Activated CD4-positive, alpha-beta T cell treated with anti-CD3 and anti-CD28 coated beads, Interleukin-2, Interleukin-6, amounts not matched to agents 100 ng/mL and 50 ng/mL, durations not matched to agents 16 hours and 8 hours (primary cell): ENCODE measurements at places on chromosomes 7 and 10.
A peak's percentile ranks its signal among the peaks of the same experiment; 100 is the strongest.

DNA sequence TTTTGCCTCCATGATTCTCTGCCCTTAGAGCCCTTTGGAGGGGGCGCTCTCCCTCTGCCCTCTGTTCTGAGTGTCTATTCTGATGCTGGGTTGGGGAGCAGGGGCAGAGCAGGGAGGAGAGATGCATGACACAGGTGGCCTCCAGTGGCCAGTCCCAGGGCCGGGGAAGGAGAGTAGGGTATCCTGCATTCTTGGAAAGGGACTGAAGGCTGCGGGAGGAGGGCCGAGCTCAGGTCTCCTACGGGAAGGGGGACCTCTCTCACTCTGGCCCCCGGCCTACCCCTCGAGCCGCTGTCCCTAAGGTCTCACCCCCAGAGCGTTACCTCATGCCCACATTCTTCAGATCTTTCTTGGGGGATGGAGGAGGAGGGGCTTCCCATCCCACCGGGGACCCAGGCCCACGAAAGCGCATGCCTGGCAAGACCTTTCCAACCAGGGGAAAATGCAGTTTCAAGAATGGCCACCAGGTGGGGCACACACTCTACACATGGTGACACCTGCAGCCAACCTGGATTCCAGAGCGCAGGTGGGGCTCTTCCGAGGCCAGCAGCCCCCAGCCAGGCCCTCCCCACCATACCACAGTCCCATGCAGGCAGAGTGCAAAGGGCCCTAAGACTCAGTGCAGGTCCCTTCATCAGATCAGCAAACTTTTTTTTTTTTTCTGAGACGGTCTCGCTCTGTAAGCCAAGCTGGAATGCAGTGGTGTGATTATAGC lies 86.4 kb downstream of the MYL10 start:
- DNase-seq, result peak; percentile 76

DNA sequence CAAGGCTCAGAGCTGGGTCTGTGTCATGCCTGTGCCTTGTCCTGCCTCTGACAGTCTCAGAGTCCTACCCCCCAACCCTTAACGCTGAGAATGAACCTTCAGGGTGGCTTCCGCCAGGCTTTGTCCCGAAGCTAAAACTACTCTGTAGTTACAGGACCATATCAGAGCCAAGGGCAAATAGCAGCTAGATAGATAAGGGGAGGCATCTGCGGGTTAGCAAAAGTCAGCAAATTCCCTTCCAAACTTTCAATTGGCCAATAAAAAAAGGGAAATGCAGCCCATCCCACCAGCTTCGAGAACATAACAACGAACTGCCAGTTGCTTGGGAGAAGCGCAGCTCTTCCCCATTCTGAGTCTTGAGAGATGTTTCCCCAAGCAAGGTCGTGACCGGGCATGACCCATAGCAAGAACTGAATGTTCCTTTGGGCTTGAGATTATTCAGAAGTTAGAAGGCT lies 17.7 kb downstream of the CCL24 start:
- no peak for DNase-seq

DNA sequence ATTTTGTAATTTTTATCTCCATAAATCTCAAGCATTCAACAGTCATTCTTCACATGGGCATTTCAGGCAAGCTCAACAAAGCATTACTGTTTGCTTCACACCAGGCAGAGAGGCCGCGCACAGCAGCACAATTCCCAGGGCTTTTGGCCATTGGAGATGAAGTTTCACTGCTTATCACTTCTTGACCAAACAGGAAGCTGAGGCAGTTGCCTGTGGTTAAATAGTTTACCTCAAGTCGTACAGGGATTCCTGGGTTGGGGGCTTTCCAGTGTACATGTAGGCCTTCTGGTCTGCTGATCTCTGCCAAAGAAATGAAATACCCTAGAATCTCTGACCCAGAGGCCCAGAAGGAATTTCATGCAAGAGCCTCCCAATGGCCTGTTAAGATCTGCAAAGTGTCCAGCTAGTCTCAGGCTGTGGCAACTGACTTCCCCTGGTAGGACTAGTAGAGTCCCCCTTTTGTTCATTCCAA lies 11.2 kb upstream of the PRDX3 start:
- DNase-seq, result peak; percentile 57

- DNase-seq, result no peak
Measured at GRCh38 chr10:8078027-8078426, 23.5 kb downstream of the GATA3 start.

- no peak for DNase-seq
Measured at GRCh38 chr7:71613313-71613712, 481.4 kb downstream of the GALNT17 start.

DNA sequence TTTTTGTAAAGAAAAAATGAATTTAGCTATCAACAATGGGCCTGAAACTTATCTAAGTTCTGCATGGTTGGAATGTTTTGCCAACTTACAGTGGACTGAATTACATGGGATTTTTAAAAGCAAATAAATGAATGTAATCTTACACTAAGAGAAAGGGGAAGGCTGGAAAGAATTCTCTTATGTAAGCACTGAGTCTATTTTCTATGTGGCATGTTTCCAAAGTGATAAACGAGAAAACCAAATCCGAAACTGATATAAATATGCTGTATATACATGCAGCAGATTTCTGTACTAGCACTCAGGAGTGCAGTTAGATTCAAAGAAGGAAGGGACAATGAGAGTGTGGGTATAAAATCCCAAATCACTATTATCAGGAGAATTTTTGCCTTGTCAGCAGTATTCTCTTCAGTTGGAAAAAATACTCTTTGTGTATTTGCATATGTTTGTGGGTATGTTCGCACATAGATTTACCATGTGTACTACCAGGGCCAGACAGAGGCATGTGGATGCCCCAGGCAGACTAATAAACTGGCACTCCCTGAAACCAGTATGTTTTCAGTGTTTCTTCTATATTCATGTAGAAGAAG lies 334.3 kb upstream of the SEMA3D start:
- no peak for DNase-seq

DNA sequence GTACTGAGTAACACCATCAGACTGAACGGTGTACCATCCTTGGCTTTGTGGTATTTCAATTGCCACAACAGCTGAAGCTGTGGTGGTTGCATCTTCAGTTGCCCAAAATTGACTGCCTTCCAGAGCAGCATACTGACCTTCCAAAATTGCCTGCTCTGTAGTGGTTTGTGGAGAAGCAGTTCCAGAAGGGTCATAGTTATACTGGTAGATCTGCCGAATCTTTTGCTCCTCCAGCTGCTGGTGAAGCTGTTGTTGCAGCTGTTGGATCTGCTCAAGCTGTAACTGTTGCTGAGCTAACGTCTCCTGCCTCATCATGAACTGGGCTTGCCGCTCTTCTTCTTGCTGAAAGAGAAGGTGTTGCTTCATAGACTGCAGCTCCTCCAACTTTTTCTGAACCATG lies 212.2 kb downstream of the PCLO start:
- no peak for DNase-seq

- peak; percentile 92 for DNase-seq
Measured at GRCh38 chr7:101138213-101138870, 11.4 kb downstream of the SERPINE1 start.

DNA sequence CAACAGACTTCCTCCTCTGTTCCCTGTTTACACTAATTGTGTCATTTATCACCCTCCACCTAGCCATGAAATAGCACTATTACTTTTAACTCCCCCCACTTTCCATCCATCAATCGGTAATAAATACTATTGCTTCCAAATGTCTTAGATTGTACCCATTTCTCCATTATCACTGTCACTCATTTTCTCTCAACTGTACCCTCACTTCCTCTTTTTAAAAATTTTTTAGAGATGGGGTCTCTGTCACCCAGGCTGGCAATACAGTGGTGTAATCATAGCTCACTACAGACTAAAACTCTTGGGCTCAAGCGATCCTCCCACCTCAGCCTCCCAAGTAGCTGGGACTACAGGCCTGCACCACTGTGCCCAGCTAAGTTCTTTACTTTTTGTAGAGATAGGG lies 123.5 kb upstream of the EGR2 start:
- no peak for DNase-seq
